ENCODE measurements at places on chromosomes 5 and 9.
A peak's percentile ranks its signal among the peaks of the same experiment; 100 is the strongest.

GRCh38 chr5:167944121-167944852, 347.2 kb upstream of the WWC1 start:
- DNase-seq, result no peak

DNA sequence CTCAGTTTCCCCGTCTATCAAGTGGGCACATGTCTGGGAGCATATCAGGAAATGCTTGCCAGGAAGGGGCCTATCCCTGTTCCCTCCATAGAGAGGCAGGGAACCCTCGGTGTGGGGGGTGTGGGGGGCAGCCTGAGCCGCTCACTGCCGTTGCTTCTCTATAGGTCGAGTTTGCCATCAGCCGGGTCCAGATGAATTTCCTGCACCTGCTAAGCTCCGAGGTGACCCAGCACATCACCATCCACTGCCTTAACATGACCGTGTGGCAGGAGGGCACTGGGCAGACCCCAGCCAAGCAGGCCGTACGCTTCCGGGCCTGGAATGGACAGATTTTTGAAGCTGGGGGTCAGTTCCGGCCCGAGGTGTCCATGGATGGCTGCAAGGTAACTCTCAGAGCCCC, 13.8 kb upstream of the ORM1 start:
- DNase-seq, result no peak

- DNase-seq, result no peak
These were observed 10.7 kb upstream of the ZBTB34 start for GRCh38 chr9:126849591-126850225.

DNA sequence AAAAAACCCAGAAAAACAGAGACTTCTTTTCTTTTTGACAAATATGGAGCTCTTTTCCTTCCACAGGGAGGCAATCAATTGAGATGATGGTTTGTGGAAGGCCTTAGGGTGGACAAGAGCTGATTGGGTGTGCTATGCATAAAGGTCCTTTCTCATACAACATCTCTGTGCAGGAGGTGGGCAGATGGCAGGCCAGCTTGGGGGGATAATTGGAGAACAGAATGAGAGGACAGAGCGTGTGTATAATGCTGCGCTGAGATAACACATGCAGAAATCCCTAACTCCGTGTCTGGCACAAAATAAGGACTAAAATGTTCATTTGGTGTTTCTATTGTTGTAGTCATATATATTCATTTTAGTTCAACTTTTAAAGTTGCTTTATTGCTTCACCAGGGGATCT, 159.0 kb upstream of the MEF2C start:
- no peak for DNase-seq

DNA sequence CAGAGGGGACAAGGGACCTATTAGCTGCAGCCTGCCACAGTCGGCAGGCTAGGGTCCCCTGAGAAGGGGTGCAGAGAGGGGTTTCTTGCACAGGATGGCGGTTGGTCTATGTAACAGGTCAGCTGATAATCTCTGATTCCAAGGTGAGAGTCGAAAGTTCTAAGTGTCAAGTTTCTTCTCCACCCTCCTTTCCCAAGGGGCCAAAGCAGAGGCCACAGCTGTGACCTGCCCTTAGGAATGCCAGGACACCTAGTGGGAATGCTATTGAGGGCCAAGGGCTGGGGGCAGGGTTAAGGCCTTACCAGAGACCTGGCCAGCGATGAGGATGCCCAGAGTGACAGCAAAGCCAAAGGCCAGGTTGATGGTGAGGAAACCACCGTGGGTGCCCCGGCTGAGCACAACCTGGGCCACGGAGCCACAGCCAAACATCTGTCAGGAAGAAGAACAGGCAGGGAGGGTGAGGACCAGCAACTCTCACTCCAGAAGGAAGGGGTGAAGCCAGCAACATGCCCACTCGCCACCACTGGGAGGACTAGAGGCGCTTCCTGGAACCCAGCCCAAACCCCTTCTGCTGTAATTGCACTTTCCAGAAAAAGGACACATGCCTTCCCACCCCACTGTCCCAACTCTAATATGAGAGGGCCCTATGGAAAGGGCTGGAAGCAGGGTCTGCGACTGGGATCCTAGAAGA, 3.8 kb downstream of the AQP3 start:
- DNase-seq, result no peak

DNA sequence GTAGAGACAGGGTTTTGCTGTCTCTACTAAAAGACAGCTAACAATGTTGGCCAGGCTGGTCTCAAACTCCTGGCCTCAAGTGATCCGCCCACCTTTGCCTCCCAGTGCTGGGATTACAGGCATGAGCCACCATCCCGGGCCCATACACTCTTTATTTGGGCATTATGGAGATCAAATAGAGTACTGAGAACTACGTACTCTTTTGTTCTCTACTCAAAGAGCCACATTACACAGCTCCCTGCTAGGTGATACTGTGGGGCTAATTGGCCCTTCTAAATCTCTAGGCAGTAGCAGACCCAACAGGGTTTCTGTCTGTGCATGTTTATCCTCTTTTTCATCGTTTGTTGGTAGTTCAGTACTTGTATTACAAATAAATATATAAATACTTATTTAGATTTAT, 16.1 kb downstream of the CKMT2 start:
- no peak for DNase-seq

GRCh38 chr5:53362521-53362941, 117.9 kb upstream of the FST start:
- DNase-seq, result no peak

DNA sequence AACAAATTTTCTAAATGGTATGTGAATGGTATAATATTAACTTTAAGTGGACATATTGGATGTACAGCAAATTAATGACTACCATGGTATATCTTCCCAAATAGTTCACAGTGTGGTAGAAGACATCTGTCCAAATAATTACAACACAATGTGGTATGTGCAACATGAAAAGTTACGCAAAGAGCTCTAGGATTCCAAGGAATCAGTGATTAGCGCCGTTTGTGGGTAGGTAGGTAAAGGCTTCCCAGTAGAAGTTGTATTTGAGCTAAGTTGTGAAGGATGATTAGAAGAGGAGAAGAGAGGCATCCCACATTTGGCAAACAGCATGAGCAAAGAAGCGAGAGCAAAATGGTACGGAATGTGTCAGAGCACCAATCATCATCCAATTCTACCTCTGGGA, 14.3 kb upstream of the KLF9 start:
- DNase-seq, result no peak

DNA sequence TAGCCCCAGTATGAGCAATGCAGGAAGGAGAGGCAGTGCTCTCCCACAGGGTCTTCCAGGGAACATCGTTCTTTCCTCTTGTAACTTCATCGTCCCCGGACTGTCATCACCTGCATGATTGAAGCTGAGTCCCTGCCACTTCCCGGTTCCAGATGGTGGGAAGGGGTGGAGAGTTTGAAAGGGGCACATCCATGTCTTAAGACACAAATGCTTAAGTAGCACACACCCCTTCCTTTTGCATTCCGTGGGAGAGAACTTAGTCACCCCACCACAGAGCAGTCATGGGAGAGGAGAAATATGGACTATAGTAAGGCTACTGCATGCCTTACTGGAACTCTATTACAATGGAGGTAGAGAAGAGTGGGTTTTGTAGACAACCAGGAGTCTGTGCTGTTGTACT, 165.3 kb upstream of the GAS1 start:
- DNase-seq, result no peak

GRCh38 chr5:170511551-170512258, 7.9 kb downstream of the KCNIP1 start:
- DNase-seq, result no peak

DNA sequence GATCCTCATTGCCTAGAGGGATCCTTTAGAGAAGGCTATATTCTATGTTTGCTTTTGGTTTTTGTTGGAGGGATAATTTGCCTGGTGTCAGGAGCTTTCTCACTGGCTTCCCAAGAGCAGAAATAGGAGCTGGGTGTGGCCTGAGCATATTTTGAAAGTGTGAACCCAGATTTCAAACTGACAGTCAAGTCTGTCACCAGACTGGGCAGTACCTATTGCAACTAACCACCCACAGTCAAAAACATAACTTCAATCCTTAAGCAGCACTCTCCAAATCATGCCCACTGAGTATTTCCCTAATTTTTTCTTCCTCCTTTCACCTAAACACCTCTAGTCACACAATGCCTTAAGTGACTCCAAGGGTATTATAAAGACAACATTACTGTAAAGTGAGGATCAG, 278.4 kb downstream of the EBF1 start:
- no peak for DNase-seq

- no peak for DNase-seq
These were observed 2.3 kb upstream of the OTULINL start for GRCh38 chr5:14579246-14579645.

GRCh38 chr5:95216136-95216955, 68.5 kb downstream of the MCTP1 start:
- no peak for DNase-seq

- DNase-seq, result peak; percentile 81
These were observed at the start of gene STX17 for GRCh38 chr9:99906403-99907207. TSS of gene STX17 (plus strand) at chr9:99906654. CDS start at chr9:99915240, 8,586 bp downstream.

GRCh38 chr5:107555425-107556090, 115.2 kb downstream of the EFNA5 start:
- DNase-seq, result no peak

- DNase-seq, result no peak
These were observed 29.4 kb upstream of the TMEM250 start for GRCh38 chr9:136147890-136148714.

- DNase-seq, result no peak
These were observed 420.9 kb downstream of the SPOCK1 start for GRCh38 chr5:137078171-137078665.

GRCh38 chr9:105126226-105126625, 118.2 kb upstream of the SLC44A1 start:
- no peak for DNase-seq

GRCh38 chr9:90966031-90966290, 164.3 kb downstream of the SYK start:
- DNase-seq, result no peak

DNA sequence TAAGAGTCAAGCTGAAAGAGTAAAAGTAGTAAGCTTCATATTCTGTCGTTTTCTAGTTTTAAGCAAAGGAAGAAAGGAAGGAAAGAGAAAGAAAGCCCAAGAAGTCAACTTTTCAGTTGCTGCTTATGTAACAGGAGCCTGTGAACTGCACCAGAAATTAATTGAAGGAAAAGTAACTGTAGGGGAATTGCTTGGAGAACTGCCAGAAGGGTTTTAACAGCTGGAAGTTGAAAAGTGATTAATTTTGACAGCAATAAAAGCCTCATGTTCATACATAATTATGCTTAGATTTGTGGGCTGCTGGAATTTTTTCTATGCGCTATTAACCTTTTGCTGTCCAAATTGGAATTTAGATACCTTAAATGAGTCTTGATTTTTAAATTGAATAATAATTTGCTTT, 255.7 kb downstream of the ENC1 start:
- DNase-seq, result no peak

DNA sequence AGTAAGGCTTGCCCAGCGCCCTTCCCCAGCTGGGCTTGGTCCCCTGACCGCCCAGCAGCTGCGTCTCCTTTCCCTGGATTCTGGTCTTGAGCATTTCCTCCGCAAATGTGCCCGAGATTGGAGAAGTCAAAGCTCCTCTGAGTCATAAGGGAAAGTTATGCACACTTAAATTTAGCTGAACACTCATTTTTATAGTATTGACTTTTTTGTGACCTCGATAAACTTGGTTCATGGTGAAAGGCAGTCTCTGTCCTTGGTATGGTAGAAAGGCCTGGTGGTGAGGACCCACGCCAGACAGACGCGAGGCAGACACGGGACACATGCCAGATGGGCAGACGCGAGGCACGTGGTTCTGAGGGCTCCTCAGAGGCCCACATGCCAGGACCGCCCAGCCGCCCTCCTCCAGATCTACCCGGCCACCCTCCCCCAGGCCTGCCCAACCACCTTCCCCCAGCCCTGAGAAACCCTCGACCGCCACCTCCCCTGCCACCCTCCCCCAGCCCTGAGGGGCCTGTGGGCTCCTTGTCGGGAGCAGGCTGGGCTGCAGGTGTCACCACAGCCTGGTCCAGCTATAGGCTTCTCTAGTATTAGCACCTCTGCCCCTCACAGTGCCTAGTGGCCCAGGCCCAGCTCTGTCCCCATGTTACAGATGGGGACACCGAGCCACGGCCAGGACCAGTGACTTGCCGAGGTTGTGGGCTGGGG, 60.9 kb upstream of the CACNA1B start:
- DNase-seq, result no peak

GRCh38 chr9:132546148-132547051, 36.0 kb upstream of the BARHL1 start:
- DNase-seq, result peak; percentile 31

GRCh38 chr5:135486131-135487036, 34.2 kb upstream of the TIFAB start:
- DNase-seq, result peak; percentile 79

GRCh38 chr9:130689937-130690700, 3.5 kb upstream of the EXOSC2 start:
- peak; percentile 74 for DNase-seq

- no peak for DNase-seq
These were observed 16.3 kb upstream of the SHB start for GRCh38 chr9:38085308-38085707.

- DNase-seq, result no peak
These were observed 289.7 kb upstream of the IRX4 start for GRCh38 chr5:2172471-2172870.

GRCh38 chr5:41507501-41507900, 2.9 kb downstream of the PLCXD3 start:
- no peak for DNase-seq

DNA sequence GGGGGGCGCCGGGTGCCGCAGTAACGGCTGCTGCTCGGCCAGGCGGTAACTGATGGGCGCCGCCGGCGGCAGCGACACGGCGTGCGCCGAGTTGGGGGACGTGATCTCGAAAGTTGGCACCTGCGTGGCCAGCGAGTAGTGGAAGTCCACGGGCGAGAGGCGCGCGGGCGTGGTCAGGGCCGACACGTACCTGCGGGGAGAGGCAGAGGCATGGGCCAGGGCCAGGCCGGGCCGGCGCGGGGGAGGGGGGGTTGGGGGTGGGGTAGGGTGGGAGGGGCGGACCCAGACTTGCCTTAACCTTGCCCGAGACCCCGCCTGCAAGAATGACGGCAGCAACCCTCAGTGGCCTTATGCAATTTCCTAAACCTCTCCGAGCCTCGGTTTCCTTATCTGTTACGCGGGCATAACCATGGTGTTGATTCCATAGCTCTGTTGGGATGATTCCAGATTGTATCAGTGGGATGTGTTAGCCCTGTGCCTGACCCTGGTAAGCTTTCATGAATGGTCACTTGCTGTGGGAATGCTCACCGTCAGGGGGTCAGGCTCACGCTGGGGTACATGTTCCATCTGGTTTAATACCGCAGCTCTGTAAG, 53.0 kb downstream of the PSD2 start:
- DNase-seq, result no peak

GRCh38 chr5:96374653-96375052, 58.4 kb downstream of the PCSK1 start:
- DNase-seq, result no peak

- no peak for DNase-seq
These were observed 28.4 kb downstream of the MCTP1 start for GRCh38 chr5:95256446-95256845.

- no peak for DNase-seq
These were observed 170.4 kb upstream of the RAI14 start for GRCh38 chr5:34485768-34486030.

- DNase-seq, result peak; percentile 82
These were observed 73.6 kb downstream of the FAM114A2 start for GRCh38 chr5:153964880-153965645.
